ENCODE measurements at places on chromosomes 1 and 21.

DNA sequence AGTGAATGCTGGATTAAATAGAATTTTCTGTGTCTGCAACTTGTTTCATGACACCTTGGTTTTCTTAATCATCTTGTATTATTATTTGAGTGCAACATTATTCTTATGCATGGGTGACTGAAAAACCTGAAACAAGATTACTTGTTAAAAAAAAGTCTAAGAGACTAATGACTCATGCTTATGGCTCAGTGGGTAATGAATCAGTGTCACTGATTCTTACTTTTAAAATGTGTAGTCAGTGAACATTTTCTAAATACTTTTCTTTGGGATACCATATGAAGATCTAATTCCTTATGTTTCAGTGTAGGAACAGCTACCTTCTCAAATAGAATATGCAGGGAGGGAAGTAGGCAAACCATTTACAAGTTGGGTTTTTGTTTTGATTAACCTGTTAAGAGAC, 65.5 kb downstream of the PRKAA2 start:
- DNase-seq = no peak

DNA sequence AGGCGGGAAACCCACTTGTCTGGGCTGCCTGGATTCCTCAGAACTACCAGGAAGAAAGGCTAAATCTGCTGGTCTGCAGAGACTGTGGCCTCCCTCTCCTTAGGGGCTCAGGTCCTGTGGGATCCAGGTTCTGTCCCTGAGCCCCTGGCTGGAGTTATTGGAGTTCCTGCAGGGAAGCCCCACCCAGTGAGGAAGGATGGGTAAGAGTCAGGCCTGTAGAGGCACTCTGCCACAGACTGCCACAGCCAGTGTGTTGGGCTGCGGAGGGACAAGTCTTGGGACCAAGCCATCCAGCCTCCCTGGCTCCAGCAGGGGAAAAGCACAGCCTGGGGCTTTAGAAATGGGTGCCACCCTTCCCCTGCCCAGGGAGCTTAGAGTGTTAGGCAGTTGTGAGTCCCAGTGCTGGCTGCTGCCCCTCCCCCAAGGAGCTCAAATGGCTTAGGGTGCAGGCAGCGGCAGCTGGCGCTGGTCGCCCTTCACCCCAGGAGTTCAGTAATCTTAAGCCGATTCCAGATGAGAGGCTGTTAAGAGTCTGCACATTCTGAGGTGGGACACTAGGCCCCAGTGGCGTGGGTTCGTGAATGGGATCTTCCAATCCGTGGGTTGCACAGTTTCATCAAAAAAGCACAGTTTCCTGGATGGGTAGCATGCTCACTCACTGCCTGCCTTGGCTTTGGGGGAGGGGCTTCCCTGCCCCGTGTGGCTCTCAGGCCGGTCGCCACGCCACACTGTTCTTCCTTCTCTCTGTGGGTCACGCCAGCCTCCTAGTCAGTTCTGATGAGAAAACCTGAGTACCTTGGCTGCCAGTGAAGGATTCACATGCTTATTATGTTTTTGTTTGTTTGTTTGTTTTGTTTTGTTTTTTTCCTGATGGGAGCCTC, 57.6 kb upstream of the FMO3 start:
- DNase-seq = no peak

- no peak for DNase-seq
Measured at GRCh38 chr1:44625348-44625747, 48.9 kb downstream of the TMEM53 start.

- DNase-seq = no peak
Measured at GRCh38 chr1:14906665-14907064, 246.9 kb upstream of the TMEM51 start.

- no peak for DNase-seq
Measured at GRCh38 chr1:32782086-32782485, 35.1 kb downstream of the YARS1 start.

GRCh38 chr1:190193508-190194115, 284.1 kb downstream of the BRINP3 start:
- DNase-seq = no peak

GRCh38 chr1:85708829-85709227, 595 bp upstream of the ZNHIT6 start:
- no peak for DNase-seq

GRCh38 chr1:100323419-100324106, 28.7 kb upstream of the CDC14A start:
- DNase-seq = no peak

GRCh38 chr1:245500546-245500945, 345.8 kb downstream of the KIF26B start:
- DNase-seq = no peak

DNA sequence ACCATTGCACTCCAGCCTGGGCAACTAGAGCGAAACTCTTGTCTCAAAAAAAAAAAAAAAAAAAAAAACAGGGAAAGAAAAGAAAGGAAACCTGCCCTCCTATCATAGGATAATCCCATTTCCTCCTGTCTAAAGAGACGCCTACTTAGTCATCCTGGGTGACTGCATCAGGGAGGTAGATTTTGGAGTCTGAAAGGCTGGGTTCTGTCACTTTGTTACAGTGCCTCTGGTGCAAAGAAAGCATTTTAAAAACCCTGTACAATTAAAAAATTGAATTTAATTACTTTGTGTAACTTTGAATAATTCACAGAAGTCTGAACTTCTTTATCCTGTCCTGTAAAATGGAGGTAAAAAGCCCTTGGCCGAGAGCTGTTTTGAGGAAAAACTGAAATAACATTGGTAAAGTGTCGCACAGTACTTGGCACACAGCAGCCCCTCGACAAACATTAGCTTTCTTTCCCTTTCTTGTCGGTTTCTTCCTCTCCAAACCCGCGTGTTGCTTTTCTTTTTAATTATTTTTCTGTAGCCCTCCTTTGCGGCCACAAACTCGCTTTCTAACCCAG, 657 bp upstream of the HDAC1 start:
- DNase-seq = no peak

- DNase-seq = no peak
Measured at GRCh38 chr1:109783436-109783835, 19.7 kb upstream of the EPS8L3 start.

- DNase-seq = no peak
Measured at GRCh38 chr1:244896550-244896949, 32.2 kb upstream of the HNRNPU start.

- peak; percentile 28 for DNase-seq
Measured at GRCh38 chr1:205285381-205286101, 36.0 kb downstream of the NUAK2 start.

- DNase-seq = no peak
Measured at GRCh38 chr21:33206771-33207281, 22.9 kb upstream of the IFNAR2 start.

DNA sequence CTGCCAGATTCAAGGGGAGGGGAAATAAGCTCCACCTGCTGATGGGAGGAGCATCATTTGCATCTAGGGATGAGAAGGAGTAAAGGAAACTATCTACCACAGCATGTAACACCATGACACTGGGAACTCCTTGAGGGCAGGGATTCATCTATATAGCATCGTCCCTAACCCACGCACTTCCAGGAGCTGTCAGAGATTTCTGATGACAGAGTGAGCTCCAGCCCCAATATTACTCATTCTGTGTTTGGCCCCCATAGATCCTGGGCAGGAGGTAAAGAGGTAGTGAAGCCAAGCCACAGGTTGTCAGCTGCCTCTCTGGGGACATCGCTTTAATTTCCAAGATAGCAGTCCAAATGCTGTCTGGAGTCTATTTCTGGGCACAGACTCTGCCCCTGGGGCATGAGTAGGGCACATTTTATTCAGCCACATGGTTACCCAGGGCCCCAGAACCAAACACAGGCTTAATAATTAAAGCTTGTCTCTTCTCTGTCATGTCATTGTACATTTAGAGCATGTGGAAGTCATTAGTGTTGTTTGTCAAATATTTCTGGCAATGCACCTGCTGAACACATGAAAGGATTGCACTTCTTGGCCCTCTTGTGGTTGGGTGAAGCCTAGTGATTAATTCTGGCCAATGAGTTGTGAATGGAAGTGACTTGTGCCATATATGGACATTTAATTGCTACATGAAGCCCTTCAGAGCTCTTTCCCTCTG, 105.9 kb upstream of the POU3F1 start:
- no peak for DNase-seq

Data from stimulated activated CD8-positive, alpha-beta memory T cell treated with anti-CD3 and anti-CD28 coated beads, Interleukin-15, amount 100 ng/mL, for 4 hours (primary cell).